NCI-H187 (cell line): ENCODE measurements at places on chromosomes 2 and 18.

DNA sequence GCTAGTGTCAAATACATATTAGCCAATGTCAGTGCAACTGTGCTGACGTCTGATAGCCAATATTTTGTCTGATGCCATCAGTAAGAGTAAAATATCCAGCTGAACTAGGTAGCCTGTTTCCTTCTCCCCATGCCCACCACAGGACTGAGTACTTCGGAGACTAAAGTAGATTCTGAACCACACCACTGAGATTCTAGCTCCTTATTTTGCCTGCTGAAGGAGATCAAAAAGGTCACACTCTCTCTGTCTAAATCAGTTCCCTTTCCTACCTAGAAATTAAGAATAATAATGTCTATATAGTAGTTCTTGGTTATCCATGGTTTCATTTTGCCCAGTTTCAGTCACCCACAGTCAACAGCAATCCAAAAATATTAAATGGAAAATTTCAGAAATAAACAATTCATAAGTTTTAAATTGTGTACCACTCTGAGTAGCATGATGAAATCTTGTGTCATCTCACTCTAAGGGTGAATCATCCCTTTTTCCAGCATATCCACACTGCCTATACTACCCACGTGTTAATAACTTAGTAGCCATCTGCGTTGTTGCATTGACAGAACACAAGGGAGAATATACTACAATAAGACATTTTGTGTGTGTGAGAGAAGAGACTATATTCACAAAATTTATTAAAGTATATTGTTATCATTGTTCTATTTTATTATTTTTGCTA, 1043.3 kb upstream of the PIK3C3 start:
- DNase-seq = no peak

GRCh38 chr18:40018266-40018665, 1936.8 kb upstream of the PIK3C3 start:
- DNase-seq = no peak

- peak; percentile 2 for DNase-seq
Observed at GRCh38 chr2:129396980-129397599, 582.4 kb upstream of the RAB6C start.

DNA sequence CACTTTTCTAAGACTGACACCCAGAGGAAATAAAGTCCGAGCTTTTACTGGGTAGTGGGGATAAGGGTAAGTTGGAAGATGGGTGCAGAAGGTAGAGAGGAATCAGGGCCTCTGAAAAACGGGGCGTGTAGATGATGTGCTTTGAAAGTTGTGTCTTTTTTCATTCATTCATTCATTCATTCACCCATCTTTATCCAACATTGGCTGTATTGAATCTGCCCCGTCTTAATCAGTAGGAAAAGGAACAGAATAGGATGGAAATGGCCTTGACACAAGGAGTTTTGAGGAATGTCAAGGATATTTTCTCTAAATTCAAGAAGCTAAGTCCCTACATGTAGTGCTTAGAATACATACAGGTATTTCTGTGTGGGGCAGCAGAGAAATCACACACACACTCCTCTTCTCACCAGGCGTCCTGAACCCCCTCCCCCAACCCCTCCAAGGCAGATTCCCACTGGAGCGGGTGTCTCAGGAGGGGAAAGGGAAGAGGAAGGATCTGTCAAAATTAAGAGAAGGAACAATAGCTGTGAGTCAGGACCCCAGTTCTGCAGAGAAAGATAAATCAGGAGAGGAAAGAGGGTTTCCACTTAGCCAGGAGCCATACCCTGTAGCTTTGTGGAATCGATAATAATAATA, 13.9 kb downstream of the DYSF start:
- no peak for DNase-seq

- no peak for DNase-seq
Observed at GRCh38 chr18:57901825-57902589, 98.9 kb upstream of the ATP8B1 start.
